ENCODE measurements at places on chromosomes 2 and 18. TPM values are rescaled to one million over a fixed set of nuclear protein-coding genes. Genes with fewer than 3 reads are reported as not detected.

GRCh38 chr2:105647731-105648130, 97.0 kb upstream of the NCK2 start:
- H3K4me3 ChIP-seq = no peak overlapping the region
- H3K4me1 ChIP-seq = no peaks in the 10 kb centered on the region
- H3K27ac ChIP-seq = no peak overlapping the region
- peaks cover 4% of the 10 kb centered on the region for H3K27me3 ChIP-seq
- no peaks in the 10 kb centered on the region for H3K36me3 ChIP-seq

DNA sequence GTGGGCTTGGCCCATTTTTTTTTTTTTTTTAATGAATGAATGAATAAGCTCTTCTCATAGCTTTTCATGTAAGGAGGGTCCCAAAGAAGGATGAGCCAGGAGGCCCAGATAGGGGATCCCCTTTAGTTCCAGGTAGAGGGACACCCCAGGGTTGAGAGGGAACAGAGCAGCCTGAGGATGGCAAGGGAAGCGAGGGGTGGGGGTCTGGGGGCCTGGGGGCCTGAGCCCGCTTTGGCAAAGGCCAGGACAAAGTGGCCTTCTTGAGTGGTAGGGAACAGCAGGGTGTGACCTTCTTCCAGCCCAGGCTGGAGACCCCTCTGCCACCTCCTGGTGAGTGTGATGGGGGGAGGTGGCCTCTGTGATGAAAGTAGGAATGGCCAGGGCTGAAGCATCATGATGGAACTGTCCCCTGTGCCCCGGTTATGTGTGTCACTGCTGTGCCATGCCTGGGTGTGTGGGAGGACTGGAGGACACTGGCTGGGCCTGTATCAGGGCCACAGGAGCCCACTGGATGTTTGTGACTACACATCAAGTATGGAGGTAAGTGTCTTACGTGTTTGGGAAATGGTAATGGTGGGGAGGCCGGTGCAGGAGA, 263.5 kb upstream of the HDAC4 start:
- peaks cover 4% of the 10 kb centered on the region for H3K27me3 ChIP-seq
- DNase-seq = no peak
- H3K27ac ChIP-seq = no peak overlapping the region
- H3K4me1 ChIP-seq = peaks cover 5% of the 10 kb centered on the region

GRCh38 chr2:142286618-142287017, 155.8 kb upstream of the LRP1B start:
- H3K27me3 ChIP-seq = no peaks in the 10 kb centered on the region
- no peak for DNase-seq
- H3K27ac ChIP-seq = no peak overlapping the region

DNA sequence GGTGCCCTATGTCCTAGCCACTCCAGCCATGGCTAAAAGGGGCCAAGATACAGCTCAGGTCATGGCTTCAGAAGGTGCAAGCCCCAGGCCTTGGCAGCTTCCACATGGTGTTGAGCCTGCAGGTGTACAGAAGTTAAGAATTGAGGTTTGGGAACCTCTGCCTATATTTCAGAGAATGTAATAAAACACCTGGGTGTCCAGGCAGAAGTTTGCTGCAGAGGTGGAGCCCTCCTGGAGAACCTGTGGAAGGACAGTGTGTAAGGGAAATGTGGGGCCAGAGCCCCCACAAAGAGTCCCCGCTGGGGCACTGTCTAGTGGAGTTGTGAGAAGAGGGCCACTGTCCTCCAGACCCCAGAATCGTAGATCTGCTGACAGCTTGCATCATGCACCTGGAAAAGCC, 74.1 kb downstream of the SMIM21 start:
- H3K4me3 ChIP-seq = no peak overlapping the region
- H3K36me3 ChIP-seq = no peaks in the 10 kb centered on the region
- H3K27ac ChIP-seq = no peak overlapping the region
- DNase-seq = no peak

ANKRD36C gene
- 6.8 TPM for total RNA-seq
